Placental pericyte (primary cell): ENCODE measurements at places on chromosomes 7 and 10. TPM values are rescaled to one million over a fixed set of nuclear protein-coding genes. Genes with fewer than 3 reads are reported as not detected.

Gene RUFY2
- total RNA-seq = 16.4 and 27.2 TPM in 2 replicates

Gene JCAD
- total RNA-seq = 7.7 and 10.2 TPM in 2 replicates

Gene GNGT1
- not detected in 2 replicates for total RNA-seq

Gene ZCWPW1
- total RNA-seq = 0.43 and 0.88 TPM in 2 replicates

Gene PPIF
- total RNA-seq = 41.2 and 90.8 TPM in 2 replicates

Gene PTPN20
- total RNA-seq = 0.22 and 0.72 TPM in 2 replicates

Gene H2BK1
- not detected in 2 replicates for total RNA-seq

Gene NACAD
- total RNA-seq = 0.88 and 1.3 TPM in 2 replicates

Gene PRPS1L1
- total RNA-seq = not detected in 2 replicates

Gene IQUB
- 0.57 and 0.66 TPM in 2 replicates for total RNA-seq

Gene NPTX2
- under 0.01 and 4.3 TPM in 2 replicates for total RNA-seq

Gene BAIAP2L1
- total RNA-seq = 9.0 and 10.2 TPM in 2 replicates

Gene PRTFDC1
- total RNA-seq = 11.8 and 15.6 TPM in 2 replicates

Gene MAT1A
- not detected in 2 replicates for total RNA-seq

Gene NUP42
- total RNA-seq = 12.3 and 21.8 TPM in 2 replicates

Gene HOXA3
- total RNA-seq = 2.3 TPM in 1 of 2 replicates, not detected in the other

Gene RET
- total RNA-seq = 0.22 and 0.43 TPM in 2 replicates

Gene PPP1R3C
- 27.6 and 105 TPM in 2 replicates for total RNA-seq

Gene HIBADH
- total RNA-seq = 34.8 and 48.6 TPM in 2 replicates

Gene NEUROD6
- not detected in 2 replicates for total RNA-seq

Gene MYO1G
- total RNA-seq = 0.14 and 0.22 TPM in 2 replicates

Gene SPDYE2B
- not detected in 2 replicates for total RNA-seq

Gene SYCE1
- total RNA-seq = 8.3 and 9.7 TPM in 2 replicates

Gene CCDC146
- total RNA-seq = 1.0 and 1.3 TPM in 2 replicates

Gene ASAH2
- 0.22 and 0.72 TPM in 2 replicates for total RNA-seq

Gene POLR2J2
- total RNA-seq = 3.9 and 7.7 TPM in 2 replicates

Gene RBM20
- under 0.01 and 0.14 TPM in 2 replicates for total RNA-seq

Gene ASIC3
- 0.44 TPM in 1 of 2 replicates, not detected in the other for total RNA-seq

Gene SFTPD
- 0.66 TPM in 1 of 2 replicates, not detected in the other for total RNA-seq

Gene LOXL4
- total RNA-seq = 23.0 and 70.5 TPM in 2 replicates

Gene DDC
- total RNA-seq = not detected in 2 replicates
